ENCODE measurements at places on chromosomes 11 and 22.

DNA sequence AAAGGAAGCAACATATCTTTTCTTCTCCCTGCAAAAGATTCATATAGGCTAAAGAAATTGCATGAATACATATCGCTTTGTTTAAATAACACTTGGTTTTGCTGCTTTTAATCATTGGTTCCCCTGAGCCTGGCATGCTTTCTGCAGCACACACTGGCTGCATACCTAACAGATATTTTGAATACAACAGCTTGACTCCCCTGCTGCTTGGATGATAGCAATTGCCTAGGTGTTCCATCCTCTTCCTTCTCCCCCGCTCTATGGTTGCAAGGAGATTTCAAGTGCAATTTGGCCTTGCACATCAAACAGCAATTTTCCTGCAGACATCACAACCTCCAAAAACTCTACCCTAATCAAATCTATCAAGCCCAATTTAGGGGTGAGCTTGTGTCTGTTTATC, 430.0 kb downstream of the NTM start:
- no peak for DNase-seq

- no peak for DNase-seq
Measured at GRCh38 chr11:131809203-131809918, 438.9 kb downstream of the NTM start.

DNA sequence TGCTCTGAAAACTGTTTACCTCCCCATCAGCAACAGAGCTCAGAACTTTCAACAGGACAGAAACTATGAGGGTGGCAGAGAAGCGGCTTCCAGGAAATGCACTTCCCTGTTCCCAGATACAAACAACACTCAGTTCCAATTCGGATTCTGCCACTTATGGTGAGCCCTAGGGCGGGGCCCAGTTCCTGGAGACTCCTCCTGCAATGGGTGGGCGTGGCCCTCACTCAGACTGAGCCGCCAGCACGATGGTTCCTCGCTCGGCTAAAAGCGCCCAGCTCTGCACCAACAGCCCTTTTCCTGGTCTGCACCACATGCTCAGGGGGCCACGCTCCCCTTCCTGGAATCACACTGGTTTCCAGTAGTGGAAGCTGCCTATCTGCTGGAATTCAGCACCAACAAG, 314.1 kb downstream of the CTTN start:
- no peak for DNase-seq

GRCh38 chr11:35619855-35620640, 1.8 kb downstream of the FJX1 start:
- peak; percentile 32 for DNase-seq

All from KBM-7 (cell line).